Transverse colon (tissue), 4 donors: ENCODE measurements at places on chromosomes 1 and 21. TPM values are rescaled to one million over a fixed set of nuclear protein-coding genes. Genes with fewer than 3 reads are reported as not detected.

- DNase-seq = no peak
Observed at GRCh38 chr1:234707641-234708040, 97.7 kb upstream of the IRF2BP2 start.

DNA sequence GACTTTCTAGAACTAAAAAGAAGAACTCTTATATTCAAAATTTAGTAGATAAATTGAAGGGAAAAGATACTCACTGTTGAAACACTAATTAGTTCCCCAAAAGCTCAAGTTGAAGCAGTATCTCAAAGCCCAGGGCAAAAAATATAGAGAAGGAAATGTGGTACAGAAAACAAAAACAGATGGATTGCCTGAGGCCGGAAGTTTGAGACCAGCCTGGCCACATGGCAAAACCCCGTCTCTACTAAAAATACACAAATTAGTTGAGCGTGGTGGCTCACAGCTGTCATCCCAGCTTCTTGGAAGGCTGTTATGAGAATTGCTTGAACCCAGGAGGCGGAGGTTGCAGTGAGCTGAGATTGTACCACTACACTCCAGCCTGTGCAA lies 36.0 kb downstream of the FAM177B start:
- peak; percentile 26 for DNase-seq

GRCh38 chr1:167562702-167563101 lies 9.1 kb upstream of the CREG1 start:
- no peak for DNase-seq

DNA sequence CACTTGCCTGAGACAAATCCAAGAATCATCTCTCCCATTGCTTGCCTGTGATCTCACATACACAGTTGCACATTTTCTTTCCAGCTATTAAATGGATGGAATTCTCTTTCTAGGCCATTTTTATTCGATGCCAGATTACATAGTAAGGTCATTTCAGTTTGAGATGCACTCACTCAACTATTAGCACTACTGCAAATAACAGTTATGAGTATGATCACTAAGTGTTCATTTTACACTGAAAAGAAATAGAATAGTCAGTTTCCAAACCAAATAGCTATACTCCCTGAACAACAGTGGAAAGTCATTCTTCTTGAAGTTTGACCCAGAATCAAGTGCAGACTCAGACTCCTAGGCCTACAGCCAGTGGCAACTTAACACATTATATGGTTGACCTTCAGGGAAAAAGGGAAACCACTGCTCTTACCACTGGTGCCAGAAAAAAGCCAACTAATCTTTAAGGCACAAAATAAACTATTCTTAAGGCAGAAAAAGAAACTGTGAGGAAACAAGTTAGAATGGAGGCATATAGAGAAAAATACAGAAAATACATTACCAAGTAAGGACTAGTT lies 31.5 kb downstream of the WNT2B start:
- no peak for DNase-seq

DNA sequence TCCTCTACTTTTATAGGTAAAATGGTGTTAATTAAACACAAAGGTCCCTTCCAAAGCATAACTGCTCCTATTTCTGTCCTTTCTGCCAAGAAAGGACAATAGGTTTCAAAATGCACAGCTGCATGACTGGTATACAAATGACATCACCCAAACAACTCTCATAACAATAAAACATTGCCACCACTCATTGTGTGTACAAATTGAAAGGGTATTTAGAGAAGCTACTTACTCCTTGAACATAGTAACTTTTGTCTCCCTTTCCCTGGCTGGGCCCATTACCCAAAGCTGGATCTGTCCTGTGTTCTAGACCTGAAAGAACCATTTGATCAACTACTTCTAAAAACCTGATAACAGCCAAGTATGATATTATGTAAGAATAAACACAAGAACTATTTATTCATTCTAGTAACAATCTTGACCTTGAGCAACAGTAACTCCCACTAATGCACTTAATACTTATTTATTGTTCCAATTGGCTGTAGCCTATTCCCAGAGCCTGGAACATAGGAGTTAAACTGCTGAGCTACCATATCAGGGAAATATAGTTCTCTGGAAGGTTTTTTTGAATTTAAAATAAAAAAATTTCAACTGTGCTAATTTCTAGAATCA lies 38.2 kb downstream of the TTLL7 start:
- no peak for DNase-seq

DNA sequence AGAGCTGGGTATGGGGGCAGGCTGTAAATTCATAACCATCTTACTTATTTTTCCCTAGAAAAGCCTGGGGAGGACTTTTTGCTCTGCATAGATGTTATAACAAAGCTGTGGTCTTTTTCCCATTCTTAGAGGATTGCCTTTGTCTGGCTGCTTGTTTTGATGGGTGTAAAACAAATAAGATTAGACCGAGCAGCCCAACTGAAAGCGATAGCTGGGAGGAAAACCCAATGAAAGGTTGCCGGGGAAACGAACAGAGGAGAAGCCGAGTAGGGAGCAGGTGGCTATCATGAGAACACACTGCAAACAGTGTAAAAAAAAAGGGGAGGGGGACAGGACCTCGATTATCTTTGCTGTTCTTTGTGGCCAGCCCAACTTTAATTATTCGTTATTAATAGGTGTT lies 1.9 kb downstream of the ELAVL4 start:
- DNase-seq = no peak

DNA sequence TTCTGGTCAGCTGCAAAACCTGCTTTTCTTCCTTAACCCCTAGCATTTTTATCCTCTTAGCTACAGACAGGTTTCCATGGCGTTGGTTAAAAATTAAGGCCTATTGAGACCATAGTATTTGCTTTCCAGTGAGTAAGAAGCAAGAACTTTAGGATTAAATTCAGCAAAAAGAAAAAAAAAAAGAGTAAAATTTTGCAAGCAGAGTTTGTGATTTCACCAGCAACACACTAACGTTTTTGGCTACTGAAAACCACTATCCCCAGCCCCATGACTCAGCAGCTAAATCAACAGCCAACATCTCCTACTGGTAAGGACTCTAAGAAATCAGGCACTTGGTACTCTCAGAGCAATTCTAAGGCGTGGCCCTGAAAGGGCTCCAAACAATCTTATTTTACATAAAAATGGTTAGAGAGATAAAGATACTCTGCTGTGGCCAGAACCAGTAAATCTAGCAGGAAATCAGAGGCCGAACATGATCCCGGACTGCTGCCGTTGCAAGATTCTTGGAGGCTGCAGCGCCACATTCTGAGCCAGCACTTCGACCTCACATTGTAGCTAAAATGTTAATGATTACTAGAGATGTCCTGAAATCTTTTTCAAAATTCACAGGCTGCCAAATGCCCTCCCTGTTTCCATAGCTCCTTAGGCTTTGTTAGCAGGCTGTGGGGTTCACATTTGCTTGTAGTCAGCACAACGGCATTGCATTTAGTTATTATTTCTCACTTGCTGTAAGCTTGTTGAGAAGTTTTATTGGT lies 1.6 kb upstream of the ENO1 start:
- peak; percentile 48 for DNase-seq

DNA sequence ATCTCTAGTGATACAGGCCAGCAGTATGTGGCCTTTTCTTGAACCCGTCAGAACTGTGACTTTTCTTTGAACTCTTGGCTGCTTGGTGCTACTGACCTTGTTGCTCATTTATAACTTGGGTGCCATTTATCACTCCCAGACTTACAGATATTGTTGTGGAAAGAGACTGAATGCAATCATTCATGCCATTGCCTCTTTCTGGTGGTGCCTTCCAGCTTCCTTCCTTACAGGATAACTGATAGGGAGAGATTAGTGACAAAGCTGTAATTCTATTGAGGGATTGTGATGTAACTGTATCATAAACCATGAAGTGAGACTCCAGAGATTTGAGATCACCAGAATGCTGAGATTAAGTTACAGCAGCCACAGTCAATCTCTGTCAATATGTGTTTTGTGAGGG lies 256.5 kb downstream of the USP25 start:
- no peak for DNase-seq

GRCh38 chr1:149936992-149937705 lies 470 bp upstream of the MTMR11 start:
- DNase-seq = peak; percentile 72

DNA sequence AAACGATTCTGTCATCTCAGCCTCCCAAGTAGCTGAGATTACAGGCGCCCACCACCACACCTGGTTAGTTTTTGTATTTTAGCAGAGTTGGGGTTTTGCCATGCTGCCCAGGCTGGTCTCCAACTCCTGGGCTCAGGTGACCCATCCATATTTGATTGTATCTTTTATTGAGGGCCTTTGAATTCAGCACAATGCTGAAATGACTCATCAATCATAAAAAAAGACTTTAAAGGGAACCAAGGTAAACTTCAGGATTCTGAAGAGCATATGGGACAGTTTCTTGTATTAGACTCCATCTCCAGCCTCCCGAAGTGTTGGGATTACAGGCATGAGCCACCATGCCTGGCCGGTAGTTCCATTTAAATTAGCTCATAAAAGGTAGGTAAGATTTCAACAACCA lies 232.2 kb downstream of the SETD4 start:
- no peak for DNase-seq

DNA sequence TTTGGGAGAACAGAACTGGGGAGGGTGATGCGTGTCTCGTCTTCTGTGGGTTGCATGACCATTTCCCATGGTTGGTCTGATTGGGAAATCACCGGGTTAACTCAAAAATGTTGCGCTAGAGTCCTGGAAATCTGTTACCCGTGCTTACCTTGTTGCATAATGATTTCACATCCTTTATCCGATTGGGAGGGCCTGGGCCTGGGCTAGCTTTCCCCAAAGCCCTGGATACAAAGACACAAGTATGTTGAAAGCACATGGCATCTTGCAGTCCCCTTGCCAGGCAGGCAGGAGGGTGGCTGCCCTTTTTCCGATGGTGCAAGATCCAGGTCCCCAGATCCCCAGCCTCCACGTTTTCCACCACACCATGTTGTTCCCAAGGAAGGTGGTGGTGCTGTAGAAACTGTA lies 582 bp downstream of the TRPM2 start:
- no peak for DNase-seq

DNA sequence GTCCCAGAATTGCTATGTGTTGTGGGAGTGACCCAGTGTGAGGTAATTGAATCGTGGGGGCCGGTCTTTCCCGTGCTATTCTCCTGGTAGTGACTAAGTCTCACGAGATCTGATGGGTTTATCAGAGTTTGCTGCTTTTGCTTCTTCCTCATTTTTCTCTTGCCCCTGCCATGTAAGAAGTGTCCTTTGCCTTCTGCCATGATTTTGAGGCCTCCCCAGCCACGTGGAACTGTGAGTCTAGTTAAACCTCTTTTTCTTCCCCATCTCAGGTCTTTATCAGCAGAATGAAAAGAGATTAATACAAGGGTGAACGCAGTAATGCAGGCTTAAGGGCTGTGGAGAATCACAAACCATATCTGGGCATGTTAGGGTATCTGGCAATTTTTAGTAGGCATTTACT lies 624.0 kb downstream of the USP25 start:
- DNase-seq = no peak

DNA sequence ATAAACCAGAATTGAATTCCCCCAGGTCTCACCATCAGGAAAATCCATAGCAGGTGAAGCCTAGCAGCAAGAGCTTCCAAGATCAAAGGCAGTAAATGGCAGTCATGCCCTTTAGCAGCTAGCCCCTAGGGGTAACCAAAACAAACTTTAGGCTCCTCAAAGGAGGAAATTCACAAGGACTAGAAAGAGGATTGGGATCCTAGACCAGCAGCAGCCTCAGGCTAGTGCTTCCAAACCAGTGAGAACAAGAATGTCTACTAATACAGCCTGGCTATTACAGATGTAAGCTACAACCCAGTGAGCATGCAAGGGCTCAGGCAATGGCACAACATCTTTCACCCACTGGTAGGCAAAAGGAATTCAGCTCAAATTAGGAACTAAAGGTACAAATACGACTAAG lies 11.1 kb upstream of the RIMKLA start:
- no peak for DNase-seq

DNA sequence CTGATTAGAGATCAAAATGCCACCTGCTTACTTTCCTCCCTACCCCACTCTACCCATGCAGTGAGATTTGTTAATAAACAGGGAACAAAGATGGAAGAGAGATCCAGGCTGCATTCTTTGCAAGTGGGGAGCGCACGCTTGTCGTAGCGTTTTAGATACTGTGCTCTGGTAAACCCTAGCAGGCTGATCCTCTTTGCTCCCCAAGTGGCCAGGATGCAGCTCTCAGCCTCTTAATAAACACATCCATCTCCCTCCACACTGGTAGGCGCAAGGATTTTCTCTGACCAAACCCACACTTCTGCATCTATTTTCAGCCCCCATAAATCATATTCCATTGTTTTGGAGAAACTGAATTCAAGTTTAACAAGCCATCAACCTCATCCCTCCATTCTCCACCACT lies 2.9 kb downstream of the PGBD5 start:
- DNase-seq = no peak

DNA sequence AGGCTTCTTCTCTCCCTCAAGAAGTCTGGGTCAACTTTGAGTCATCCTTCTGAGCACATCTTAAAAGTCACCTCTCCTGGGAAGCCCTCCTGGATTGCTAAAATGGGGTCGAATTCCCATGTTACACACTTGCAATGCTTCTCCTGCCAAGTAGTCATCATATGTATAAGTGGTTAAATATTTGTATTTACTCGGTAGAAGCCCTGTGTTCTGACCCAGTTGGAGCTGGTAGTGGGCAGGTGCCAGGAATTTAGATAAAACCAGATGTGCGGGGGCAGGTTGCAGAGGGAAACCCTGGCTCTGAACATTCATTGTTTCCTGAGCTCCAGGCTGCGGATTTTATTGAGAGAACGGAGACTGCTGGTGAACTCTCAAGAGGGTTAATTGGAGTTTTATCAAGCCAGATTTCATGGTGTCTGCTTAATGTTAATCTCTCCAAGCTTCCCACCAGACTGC lies 52.8 kb upstream of the RPL11 start:
- no peak for DNase-seq

DNA sequence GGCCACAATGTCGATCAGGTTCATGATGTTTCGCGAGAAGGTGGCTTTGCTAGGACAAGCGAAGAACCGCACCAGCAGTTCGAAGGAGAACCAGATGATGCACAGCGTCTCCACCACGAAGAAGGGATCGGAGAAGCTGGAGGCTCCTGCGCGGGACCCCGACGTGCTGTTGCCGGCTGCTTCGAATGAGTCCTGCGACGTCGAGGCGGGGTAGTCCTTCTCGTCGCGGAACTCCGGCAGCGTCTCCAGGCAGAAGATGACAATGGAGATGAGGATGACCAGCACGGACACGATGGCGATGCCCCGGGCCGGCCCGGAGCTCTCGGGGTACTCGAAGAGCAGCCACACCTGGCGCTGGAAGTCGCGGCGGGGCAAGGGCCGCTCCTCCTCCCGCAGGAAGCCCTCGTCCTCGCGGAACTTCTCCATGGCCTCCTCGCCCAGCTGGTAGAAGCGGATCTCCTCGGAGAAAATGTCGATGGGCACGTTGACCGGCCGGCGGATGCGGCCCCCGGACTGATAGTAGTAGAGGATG lies 869 bp downstream of the KCNA3 start:
- no peak for DNase-seq

- DNase-seq = peak; percentile 5
Observed at GRCh38 chr1:109272021-109272799, 10.7 kb downstream of the PSRC1 start.

DPH5 gene
- not detected for total RNA-seq

ITSN1 gene
- 61.9 TPM for total RNA-seq

CELA3A gene
- not detected for total RNA-seq

OR2T29 gene
- total RNA-seq = not detected

NUDT4B gene
- total RNA-seq = not detected

TCP10L gene
- not detected for total RNA-seq

AQP10 gene
- not detected for total RNA-seq

TMEM240 gene
- 27.3 TPM for total RNA-seq

CALML6 gene
- not detected for total RNA-seq

ADAM30 gene
- not detected for total RNA-seq

RPE65 gene
- not detected for total RNA-seq

DYRK1A gene
- total RNA-seq = 116 TPM

DLGAP3 gene
- 0.16 TPM for total RNA-seq

MEGF6 gene
- 27.1 TPM for total RNA-seq
